Activated naive CD4-positive, alpha-beta T cell treated with anti-CD3 and anti-CD28 coated beads for 36 hours (primary cell): ENCODE measurements at places on chromosomes 3 and 15.

- DNase-seq = peak; percentile 4
Measured at GRCh38 chr3:82229397-82229796, 468.0 kb upstream of the GBE1 start.

- DNase-seq = no peak
Measured at GRCh38 chr3:30370681-30371271, 235.6 kb upstream of the TGFBR2 start.

DNA sequence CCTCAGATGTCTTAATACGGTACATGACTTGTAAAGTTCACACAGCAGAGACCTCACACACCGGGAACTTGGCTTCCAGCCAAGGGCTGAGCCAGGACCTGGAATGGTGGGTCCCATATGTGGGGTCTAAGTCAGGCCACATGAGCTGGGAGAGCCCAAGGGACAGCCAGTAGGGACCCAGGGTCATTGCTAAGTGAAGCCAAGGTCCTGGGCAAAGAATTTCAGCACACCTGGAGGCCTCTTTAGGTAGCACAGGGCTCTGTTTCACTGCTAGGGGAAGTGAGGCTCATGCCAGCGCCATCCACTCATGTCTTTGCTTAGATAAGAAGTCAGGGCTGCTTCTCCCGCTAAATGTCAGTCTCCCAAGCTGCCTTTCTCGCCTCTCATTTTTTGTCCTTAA is 116.6 kb upstream of the TLE3 start:
- no peak for DNase-seq

DNA sequence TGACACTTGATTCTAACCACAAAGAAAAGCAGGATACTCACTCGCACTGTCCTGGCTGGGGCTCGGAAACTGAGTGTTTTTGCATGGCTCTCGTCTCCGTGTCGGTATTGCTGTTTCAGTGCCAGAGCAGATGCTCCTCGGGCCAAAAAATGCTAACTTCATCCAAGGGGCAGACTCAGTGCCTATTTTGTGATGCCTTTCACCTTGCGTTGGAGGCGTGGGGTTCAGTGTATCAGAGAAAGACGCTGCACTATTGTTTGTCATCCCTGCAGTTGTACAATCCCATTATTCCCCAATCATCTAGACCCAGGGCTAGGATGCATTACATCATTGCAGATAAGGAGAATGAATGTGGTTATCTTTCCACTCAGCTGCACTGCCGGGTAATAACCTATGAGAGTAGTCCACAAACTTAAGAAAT is 1.4 kb downstream of the CACNA2D3 start:
- no peak for DNase-seq

DNA sequence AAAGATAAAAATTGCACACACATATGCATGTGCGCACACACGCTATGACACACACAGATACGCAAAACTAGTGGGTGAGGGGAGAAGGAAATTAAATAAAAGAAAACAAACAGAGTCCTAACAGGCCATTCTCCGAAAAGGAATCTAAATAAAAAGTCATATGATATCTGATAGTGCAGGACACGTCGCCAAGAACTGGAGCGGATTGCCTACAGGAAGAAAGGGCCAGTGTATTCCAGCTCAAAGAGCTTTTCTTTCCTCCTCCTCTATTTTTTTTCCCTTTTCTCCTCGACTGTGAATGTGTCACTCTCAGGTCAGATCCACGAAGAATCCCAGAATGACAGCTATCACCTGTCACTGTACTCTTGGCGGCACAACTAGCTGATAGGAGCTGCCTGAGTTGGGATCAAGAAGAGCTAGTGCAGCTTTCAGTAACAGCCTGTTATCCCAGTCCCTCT is 157.8 kb downstream of the TIGIT start:
- no peak for DNase-seq

- DNase-seq = peak; percentile 39
Measured at GRCh38 chr3:143825513-143825912, 22.8 kb downstream of the SLC9A9 start.

GRCh38 chr3:126932188-126932931 is 50.6 kb upstream of the PLXNA1 start:
- DNase-seq = no peak

- DNase-seq = no peak
Measured at GRCh38 chr3:113148284-113148683, 63.1 kb upstream of the BOC start.

- DNase-seq = no peak
Measured at GRCh38 chr3:190110826-190111225, 9.9 kb downstream of the P3H2 start.

DNA sequence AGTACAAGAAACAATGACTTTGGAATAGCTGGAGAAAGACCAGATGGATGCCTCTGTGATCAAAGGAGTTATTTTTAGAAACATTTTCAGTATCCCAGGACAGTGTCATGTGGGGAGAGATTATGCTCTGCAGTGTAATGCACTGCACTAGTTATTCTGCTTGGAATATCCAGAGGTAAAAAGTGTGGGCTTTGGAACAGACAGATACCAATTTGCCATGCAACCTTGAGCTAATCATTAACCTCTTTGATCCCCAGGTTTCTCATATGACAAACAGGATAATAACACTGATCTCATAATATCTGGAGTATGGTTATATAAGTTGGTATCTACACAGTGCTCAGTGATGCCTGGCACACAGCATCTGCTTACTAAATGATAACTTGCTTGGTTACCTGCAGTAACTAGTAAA is 12.2 kb upstream of the SLC7A14 start:
- DNase-seq = no peak

DNA sequence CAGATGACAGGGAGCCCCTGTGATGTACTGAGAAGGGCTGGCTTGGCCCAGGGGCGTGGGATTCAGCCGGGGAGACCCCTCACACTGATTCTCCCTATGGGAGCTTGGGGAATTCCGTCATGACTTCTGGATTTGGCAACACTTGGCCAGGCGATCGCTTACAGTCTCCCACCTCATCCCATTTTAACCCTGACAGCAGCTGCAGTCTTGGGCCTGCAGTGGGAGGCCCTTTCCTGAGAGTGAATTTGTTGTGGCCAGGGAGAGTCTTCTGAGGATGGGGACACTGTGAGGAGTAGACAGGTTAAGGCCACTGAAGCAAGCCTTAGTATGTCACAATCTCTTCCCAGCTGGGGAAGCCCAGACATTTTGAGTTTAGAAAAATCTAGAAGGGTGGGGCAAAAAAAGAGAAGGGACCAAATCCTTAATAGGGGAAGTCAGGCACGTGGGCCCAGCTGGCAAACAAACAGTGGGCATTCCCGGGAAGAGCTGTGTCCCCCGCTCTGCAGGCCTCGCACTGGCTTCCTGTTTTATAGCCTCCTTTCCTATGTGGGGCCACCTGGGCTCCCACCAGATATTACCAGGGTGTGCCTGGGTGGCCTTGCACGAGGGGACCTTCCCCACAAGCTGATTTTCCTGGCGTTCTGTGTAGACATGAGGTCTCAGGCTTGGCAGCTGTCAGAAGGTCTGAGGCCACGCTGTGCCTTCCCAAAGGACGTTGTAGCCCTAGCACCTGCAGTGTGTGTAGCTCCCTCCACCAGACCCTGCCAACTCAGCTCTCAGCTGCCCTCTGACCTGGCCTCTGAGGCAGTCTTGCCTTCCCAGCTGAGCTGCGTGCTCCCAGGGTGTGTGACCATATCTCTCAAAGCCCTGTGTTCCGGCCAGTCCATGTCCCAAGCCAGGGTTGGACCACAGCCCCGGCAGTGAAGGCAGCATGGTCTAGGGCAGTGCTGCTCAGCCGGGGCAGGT is 64.5 kb downstream of the FEM1B start:
- no peak for DNase-seq

DNA sequence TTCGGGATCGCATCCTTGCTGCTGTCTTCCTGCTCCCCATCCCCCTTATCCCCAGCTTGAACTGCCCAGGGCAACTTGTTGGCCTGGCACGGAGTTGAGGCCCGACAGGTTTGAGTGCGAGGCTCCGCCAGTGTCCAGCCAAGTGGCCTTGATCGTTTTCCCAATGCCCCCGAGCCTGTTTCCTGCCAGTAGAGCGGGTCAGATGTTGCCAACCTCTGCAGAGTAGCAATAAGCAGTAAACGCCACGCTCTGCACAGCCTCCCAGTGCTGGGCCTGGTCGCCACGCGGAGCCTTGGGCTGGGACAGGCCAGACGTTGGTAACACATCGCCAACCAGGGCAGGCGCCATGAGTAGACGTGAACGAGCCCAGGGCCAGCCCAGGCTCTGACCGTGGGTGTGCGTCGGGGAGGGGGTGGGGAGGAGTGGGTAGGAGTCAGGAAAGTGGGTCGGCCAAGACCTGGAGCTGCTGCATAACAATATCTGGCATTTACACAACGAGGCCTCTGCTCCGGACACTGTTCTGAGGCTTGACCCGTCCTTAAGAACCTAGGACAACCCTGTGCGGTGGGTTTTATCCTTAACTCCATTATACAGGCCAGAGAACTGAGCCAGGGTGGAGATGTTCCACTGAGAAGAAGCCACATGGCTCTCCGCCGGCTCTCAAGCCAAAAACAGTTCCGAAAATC is 444 bp upstream of the ABHD14A start:
- no peak for DNase-seq

GRCh38 chr3:143120716-143121240 is 1.2 kb downstream of the CHST2 start:
- peak; percentile 53 for DNase-seq

DNA sequence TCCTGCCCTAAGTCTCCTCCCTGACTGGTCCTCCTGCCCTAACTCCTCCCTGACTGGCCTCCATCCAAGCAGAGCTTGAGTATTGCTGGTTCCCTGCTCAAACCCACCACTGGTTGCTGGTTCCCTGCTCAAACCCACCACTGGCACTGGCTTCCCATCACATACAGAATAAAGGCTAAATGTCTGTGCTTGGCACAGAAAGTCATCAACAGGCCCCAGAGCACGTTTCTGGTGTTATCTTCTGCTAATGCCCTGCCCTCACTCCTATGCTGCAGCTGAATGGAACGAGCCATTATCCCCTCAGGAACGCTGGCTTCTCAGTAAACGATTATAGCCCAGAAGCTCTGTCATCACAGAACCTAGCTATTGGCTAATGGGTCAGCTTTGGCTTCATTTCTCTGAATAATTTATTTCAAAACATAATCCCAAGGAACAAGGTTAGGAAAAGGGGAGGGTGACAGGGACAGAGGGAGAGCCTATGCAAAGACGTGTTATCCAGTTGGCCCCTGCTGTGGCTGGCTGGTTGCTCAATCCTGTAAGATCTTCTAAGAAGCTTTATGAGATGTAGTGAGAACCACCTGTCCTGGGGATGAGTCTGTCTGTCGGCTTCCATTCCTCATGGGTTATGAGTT is 6.3 kb upstream of the MUC20 start:
- DNase-seq = no peak
